Caudate nucleus (tissue), 63 donors: ENCODE measurements at places on chromosomes 12 and 14.

DNA sequence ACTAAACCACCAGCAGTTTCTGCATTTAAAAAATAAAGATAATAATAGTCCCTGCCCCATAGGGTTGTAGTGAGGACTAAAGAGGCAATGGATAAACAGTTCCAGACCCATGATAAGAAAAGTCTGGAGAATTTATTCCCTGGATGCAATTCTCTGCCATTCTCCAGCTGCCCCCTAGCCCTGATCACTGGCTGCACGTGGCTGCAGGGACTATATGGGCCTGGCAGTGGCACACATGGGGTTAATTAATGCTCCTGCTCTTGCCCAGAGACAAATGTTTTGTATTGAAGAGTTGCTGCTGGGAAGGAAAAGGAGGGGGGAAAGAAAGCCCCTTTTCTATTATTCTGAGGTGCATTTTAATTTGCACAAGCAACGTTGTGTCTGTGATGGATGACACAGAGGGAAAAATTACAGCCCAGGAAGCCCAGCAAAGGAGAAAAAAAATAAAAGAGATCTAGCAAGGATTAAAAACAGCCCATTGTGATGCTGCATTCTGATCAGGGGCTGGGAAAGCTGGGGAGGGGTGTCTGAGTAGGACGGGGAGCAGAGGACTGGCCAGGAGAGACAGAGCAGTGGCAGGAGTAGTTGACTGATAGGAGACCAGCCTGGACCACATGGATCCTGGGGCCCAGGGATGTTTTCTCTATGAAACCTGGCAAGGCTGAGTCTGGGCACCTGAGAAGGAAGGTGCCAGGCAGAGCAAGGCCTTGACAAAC, 149.3 kb downstream of the ESRRB start:
- no peak for DNase-seq

- DNase-seq, result peak; percentile 25
These were observed 73.1 kb upstream of the CEP83 start for GRCh38 chr12:94532490-94533422.

DNA sequence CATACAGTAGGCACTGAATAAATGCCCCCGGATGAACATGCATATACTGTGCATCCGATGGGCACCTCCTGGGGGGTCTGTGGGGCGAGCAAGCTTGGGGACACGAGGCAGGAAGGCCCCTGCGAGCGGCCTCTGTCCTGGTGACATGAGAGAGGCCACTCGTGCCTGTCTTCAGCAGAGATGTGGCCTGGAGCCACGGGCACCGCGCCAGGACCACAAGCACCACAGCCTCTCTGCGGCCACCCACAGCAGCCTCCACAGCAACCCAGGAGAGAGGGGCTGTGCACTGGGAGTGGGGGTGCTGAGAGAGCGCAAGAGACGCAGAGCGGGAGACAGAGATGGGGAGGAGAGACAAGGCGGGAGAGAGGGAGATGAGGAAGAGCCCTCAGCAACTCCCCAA, 118.5 kb downstream of the RFLNA start:
- no peak for DNase-seq

DNA sequence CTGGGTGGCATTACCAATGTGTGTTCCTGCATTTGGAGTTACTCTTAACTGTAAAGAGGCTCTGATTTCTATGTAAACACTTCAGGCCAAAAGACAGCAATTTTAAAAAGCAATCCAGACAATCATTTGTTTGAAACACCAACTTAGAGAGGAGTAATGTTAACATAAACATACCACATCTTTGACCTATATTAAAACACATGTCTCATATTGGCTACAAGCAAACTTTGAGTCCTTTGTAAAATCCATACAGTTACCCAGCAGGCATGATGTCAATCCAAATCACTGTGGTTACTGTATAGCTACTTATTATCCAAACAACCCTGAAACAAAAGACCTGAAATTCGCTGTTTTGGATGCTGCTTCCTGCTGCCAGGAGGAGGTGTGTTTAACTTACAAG, 7.5 kb upstream of the G2E3 start:
- DNase-seq, result no peak

GRCh38 chr14:90301668-90302090, 30.1 kb downstream of the NRDE2 start:
- DNase-seq, result no peak

DNA sequence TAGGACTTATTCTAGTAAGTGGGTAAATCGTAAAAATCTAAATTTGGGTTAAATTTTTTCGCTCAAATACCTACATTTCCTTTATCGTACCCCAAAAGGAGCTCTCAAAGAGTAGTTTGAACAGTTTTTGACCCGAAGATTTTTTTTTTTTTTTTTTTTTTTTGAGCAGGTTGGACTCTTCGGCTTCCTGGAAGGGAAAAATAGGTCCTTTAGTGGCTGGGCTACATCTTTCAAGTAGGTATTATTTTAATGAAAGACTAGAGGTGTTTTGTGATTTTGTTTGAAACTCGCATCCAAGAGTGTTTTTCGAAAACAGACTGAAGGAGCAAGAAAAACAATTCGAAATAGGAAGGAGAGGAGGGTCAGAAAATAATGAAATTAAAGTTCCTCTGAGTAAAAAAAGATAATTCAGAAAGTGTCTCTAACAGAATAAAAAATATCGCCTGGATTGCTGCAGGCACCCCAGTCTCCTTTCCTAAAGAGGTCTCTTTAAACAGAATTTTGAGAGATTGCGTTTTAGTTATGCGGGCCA, 6.0 kb downstream of the CDKN1B start:
- DNase-seq, result no peak

DNA sequence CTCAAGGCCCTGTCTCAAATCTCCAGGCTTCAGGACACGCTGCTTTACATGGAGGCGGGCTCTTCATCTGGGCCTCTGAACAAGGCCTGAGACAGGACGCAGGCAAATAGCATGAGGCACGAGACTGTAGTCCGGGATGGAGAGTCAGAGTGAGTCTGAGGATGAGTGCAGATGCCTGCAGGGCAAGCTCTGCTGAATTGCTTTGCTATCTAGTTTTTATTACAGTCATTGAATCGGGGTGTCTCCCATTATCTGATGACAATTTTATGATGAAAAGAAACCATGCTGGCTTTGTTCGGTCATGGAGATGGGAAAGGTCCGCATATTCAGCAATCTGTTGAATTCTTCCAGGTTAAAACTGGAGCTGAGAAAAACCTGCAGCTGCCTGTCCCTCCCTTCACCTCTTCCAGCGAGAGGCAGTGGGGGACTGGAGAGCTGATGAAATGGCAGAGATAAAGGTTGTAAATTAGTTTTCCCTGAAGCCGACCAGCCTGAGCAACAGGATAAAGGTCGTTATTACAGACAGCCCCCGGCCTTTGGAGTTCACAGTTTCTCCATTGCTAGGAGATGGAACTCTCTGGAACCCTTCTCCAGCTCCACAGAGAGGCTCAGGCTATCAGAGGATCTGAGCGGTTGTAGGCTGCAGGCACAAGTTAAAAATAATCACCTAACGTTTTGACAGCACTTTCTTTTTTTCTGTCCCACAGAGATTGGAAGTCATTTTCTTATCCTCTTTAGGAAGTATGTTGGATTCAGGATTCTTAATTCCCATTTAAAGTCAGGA, 1.3 kb upstream of the ADGRD1 start:
- no peak for DNase-seq

- DNase-seq, result no peak
These were observed 27.7 kb upstream of the LTA4H start for GRCh38 chr12:96063046-96063445.

DNA sequence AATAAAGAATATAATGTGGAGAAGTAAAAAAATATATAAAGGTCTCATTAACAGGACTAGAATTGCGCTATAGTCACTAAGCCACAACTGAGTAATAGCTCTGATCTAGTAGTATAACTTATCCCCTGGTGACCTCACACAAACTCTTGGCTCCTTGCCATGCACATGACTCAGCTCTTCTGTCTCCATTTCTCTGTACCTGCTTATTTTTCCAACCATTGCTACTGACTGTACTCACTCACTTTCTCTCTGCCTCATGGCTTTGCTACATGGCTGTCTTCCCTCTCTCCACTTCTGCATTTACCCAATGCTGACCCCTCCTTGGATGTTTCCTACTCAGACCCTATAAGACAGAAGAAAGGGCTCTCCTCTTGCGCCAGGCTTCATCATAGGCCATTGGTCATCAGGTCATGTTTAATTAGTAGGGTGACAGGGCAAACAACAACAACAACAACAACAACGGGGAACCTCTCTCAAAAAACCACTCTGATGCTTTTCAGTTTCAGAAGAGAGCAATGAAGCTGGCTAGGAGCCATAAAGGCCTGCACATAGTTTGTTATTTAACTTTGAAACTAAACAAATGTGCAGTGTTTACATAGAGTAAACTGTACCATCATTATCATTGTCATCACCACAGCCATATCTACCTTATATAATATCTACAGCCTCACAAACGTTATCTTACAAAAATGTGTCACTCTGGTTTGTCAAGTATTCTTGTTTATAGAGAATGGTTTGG, 25.6 kb upstream of the KRAS start:
- DNase-seq, result no peak

GRCh38 chr12:5220835-5221234, 177.2 kb downstream of the KCNA5 start:
- DNase-seq, result no peak

GRCh38 chr12:46831335-46832129, 5.7 kb upstream of the SLC38A4 start:
- DNase-seq, result no peak

GRCh38 chr12:42326541-42327226, 717 bp downstream of the PPHLN1 start:
- no peak for DNase-seq
